ENCODE measurements at places on chromosomes 3 and 15.

GRCh38 chr3:134374105-134374790 is at the start of gene AMOTL2:
Gene AMOTL2 (minus strand): TSS chr3:134374447. CDS start chr3:134371433, 3,014 bp downstream.
- no peak for DNase-seq

GRCh38 chr15:39602143-39602542 is 21.3 kb downstream of the THBS1 start:
- DNase-seq, result no peak

DNA sequence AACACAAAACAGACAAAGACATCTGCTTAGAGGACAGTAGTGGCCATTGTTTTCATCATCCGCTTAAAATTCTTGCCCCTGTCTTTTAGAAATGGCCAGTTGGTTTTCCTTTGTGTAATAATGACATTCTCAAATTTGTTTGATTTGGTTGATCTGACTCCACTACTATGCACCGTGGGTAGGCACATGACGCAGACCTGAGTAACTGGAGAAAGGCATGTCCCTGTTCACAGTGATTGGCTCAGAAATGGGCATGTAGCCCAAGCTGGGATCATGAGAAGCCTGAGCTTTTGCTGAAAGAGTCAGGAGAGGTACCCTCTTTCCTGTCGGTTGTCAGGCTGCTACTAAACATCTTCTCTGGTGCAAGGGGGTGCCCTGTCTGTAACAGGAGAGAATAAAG is 36.6 kb upstream of the MAGI1 start:
- DNase-seq, result no peak

GRCh38 chr3:30730967-30731366 is 124.6 kb downstream of the TGFBR2 start:
- no peak for DNase-seq

GRCh38 chr3:140378571-140379340 is 299.1 kb upstream of the TRIM42 start:
- DNase-seq, result no peak

DNA sequence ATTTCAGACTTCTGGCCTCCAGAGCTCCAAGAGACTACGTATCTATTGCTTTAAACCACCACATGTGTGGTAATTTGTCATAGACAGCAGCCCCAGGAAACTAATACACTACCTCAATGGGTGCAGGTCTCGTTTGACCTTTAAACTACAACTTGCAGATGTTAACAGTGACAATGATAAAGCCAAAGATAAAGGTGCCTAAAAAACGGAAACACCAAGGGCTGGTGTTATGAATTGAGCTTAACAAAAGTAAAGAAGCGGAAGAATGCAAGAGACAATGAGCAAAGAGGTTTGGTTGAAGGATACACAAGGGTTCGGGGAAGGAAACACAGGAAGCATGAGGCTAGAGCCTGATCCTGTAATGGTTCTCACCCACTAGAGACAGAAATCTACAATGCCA is 50.8 kb downstream of the RFTN1 start:
- DNase-seq, result peak; percentile 16

GRCh38 chr3:1456781-1457311 is 364.0 kb downstream of the CNTN6 start:
- no peak for DNase-seq

DNA sequence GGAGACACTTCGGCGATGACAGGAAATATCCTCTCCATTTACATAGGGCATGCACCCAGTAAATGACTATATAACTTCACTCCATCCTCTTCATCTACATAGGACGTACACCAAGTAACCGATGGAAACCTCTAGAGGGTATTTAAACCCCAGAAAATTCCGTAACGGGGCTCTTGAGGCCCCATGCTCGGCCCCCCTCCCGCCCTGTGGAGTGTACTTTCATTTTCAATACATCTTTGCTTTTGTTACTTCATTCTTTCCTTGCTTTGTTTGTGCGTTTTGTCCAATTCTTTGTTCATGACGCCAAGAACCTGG is 7.5 kb upstream of the FAM107A start:
- no peak for DNase-seq

GRCh38 chr15:44183363-44183762 is 11.7 kb downstream of the FRMD5 start:
- no peak for DNase-seq

Data from activated CD4-positive, alpha-beta T cell treated with anti-CD3 and anti-CD28 coated beads, Interleukin-2, amount 50 U/mL, for 16 hours (primary cell).